ENCODE measurements at places on chromosomes 16 and 17. TPM values are rescaled to one million over a fixed set of nuclear protein-coding genes. Genes with fewer than 3 reads are reported as not detected.

- peaks cover 82% of the 10 kb centered on the region for H3K4me1 ChIP-seq
- H3K4me3 ChIP-seq, result peak overlapping the region; percentile 78
- H3K27me3 ChIP-seq, result no peaks in the 10 kb centered on the region
- H3K36me3 ChIP-seq, result peaks cover 42% of the 10 kb centered on the region
- peak overlapping the region; percentile 93 for H3K27ac ChIP-seq
Measured at GRCh38 chr16:84597931-84598351, 19.9 kb downstream of the COTL1 start.

DNA sequence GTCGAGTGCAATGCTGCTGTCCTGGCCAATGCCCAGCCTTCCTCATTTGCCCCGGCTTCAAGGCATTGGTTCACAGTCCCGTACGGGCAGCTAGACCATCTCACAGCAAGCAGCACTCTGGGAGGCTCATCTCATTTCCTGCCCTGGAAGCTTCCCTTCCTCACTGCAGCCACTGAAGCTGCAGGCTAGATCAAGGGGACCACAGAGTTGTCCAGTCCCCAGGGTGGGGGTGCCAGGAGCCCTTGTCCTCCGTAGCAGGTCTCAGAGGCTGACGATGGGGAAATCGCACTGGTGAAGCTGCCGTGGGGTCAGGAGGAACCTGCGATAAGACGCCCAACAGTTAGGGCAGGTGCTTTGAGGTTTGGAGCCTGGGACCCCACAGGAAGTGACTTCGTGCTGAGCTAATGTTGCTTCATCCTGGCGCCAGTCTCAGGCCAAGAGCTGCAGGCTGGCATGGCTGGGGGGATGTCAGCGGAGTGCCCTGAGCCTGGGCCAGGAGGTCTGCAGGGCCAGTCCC, at the start of gene SPNS3:
SPNS3 (plus strand) TSS at position 426 of the 517 bp plus-strand sequence; CDS start at position 454, 28 bp downstream.
- H3K27ac ChIP-seq, result peak within 1 kb of the TSS; percentile 95
- peaks cover under 1% of the 10 kb centered on the region for H3K27me3 ChIP-seq
- peaks cover 44% of the 10 kb centered on the region for H3K4me1 ChIP-seq
- H3K36me3 ChIP-seq, result peaks cover 10% of the 10 kb centered on the region
- H3K4me3 ChIP-seq, result peak within 1 kb of the TSS; percentile 75
- DNase-seq, result peak; percentile 76

The CSF3 gene
- not detected for total RNA-seq

The HBZ gene
- total RNA-seq, result not detected

The ENPP7 gene
- 0.14 TPM for total RNA-seq

GRCh38 chr16:81778861-81779535, at the start of gene PLCG2:
Gene PLCG2, plus strand, starts transcription at chr16:81779291. Its CDS starts 6,699 bp downstream, at chr16:81785990.
- peaks cover 73% of the 10 kb centered on the region for H3K27me3 ChIP-seq
- H3K36me3 ChIP-seq, result no peaks in the 10 kb centered on the region
- peak; percentile 91 for DNase-seq
- H3K4me1 ChIP-seq, result peaks cover 7% of the 10 kb centered on the region
- peak within 1 kb of the TSS; percentile 88 for H3K4me3 ChIP-seq

- peaks cover 59% of the 10 kb centered on the region for H3K4me1 ChIP-seq
- H3K27ac ChIP-seq, result peak overlapping the region; percentile 95
- no peaks in the 10 kb centered on the region for H3K27me3 ChIP-seq
- no peak overlapping the region for H3K4me3 ChIP-seq
- DNase-seq, result no peak
- H3K36me3 ChIP-seq, result peaks cover 55% of the 10 kb centered on the region
Measured at GRCh38 chr17:80860101-80860671, 131.5 kb upstream of the CHMP6 start.

DNA sequence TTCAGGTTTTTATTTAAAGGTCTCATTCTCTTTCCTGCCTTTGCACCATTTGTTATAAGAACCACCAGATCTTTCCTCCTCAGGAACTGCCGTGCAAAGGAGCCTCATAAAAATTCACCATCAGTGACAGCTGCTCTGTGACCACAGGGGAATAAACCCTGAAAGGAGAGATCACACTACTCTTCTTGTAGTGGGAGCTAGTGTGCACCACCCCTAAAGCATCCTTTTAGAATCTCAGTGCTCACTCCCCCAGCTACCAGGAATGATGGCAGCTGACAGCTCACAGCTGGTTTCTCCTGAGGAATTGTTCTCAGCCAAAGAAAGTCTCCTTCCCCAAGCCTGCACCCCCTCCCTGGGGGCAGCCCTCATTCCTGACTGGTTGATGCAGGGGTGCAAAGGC, 18.7 kb downstream of the VAT1L start:
- no peak for DNase-seq
- no peaks in the 10 kb centered on the region for H3K4me1 ChIP-seq
- no peaks in the 10 kb centered on the region for H3K36me3 ChIP-seq
- H3K27me3 ChIP-seq, result peaks cover 2% of the 10 kb centered on the region
- no peak overlapping the region for H3K27ac ChIP-seq
- H3K4me3 ChIP-seq, result no peak overlapping the region

DNA sequence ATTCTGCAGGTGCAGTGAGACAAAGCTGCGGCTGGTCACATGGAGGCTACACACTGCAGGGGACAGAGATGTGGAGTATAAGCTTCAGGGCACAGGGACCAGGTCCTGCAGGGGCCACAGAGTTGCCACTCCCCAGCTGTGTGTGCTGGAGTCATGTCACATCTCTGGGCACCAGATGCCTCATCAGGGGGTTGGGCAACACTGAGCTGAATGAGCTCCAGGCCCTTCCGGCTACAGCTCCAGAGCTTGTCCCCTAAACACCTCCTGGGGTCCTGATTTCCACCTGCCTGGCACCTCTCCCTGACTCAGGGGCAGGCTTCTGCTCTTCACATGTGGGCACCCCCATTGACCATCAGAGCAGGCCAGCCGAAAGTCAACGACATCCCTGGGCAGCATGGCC, 32.5 kb downstream of the SPHK1 start:
- no peak overlapping the region for H3K4me3 ChIP-seq
- H3K27me3 ChIP-seq, result no peaks in the 10 kb centered on the region
- no peaks in the 10 kb centered on the region for H3K4me1 ChIP-seq
- no peak overlapping the region for H3K27ac ChIP-seq

The SCNN1B gene
- not detected for total RNA-seq

DNA sequence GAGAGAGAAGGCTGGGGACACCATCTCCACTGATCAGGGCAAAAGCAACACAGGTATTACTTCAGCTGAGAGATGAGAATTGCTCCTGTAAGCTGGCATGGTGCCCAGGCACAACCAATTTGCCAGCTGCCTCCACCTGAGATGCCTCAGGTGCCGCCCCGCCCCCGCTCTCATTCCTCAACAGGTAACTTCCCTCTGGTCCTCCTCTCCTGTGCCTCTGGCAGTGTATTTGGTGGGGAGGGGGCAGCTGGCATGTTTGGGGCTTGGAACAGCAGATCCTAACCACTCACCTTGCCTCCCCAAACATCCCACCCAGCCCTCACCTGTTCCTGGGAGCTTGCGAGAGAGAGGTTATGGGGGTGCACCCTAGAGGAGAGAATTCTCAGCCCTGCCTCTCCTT, 2.9 kb upstream of the SRCIN1 start:
- no peak for DNase-seq
- H3K4me1 ChIP-seq, result peaks cover 9% of the 10 kb centered on the region
- peaks cover 71% of the 10 kb centered on the region for H3K27me3 ChIP-seq
- H3K27ac ChIP-seq, result no peak overlapping the region
- H3K4me3 ChIP-seq, result no peak overlapping the region

- no peak overlapping the region for H3K4me3 ChIP-seq
- no peaks in the 10 kb centered on the region for H3K4me1 ChIP-seq
- no peak overlapping the region for H3K27ac ChIP-seq
- H3K36me3 ChIP-seq, result no peaks in the 10 kb centered on the region
- peaks cover 23% of the 10 kb centered on the region for H3K27me3 ChIP-seq
- DNase-seq, result no peak
Measured at GRCh38 chr17:863880-864279, 81.7 kb downstream of the MRM3 start.

DNA sequence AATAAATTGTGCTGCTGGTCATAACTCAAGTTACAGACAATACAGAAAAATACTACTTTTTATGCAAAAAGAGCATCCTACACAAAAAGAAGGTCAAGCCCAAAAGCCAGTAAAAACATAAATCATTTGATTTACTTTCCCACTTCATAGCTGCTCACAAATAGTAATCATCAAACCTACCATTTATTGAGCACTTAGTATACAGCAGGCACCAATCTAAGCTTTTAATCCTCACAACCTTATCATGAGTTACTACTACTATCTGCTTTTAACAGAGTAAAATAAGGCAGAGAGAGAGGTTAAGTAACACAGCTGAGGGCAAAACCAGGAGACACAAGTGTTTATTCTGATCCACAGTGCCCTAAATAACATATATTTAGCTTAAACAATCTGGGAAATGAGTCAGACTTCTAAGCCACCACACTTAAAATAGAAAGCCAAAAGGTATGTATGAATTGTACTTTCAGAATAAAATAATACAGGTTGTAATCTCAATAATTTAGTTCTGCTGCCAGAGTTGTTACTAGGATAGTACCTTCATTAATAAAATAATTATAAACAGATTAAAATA, 1.7 kb upstream of the AARS1 start:
- H3K27ac ChIP-seq, result peak overlapping the region; percentile 54
- H3K4me3 ChIP-seq, result no peak overlapping the region
- H3K27me3 ChIP-seq, result no peaks in the 10 kb centered on the region
- H3K4me1 ChIP-seq, result peaks cover 13% of the 10 kb centered on the region
- H3K36me3 ChIP-seq, result peaks cover 6% of the 10 kb centered on the region
- no peak for DNase-seq

The CRHR1 gene
- total RNA-seq, result not detected

All from activated naive CD8-positive, alpha-beta T cell treated with anti-CD3 and anti-CD28 coated beads, Interleukin-2, amount 10 ng/mL, durations not matched to agents 7 days and 5 days (primary cell).